HCT116 (cell line): ENCODE measurements at places on chromosomes 11 and 22. TPM values are rescaled to one million over a fixed set of nuclear protein-coding genes. Genes with fewer than 3 reads are reported as not detected.
A peak's percentile ranks its signal among the peaks of the same experiment; 100 is the strongest.

MAPK8IP2 gene
- total RNA-seq: 6.4 TPM

- no peaks in the 10 kb centered on the region for H3K27me3 ChIP-seq
- H3K27ac ChIP-seq: peak overlapping the region; percentile 73
- peaks cover 2% of the 10 kb centered on the region; the same call in 1 of the 2 replicates for H3K36me3 ChIP-seq
- peak overlapping the region; percentile 68 for H3K4me3 ChIP-seq
- peaks cover 12% of the 10 kb centered on the region for H3K4me1 ChIP-seq
Measured at GRCh38 chr22:42078469-42079318, 806 bp upstream of the SMDT1 start.

DNA sequence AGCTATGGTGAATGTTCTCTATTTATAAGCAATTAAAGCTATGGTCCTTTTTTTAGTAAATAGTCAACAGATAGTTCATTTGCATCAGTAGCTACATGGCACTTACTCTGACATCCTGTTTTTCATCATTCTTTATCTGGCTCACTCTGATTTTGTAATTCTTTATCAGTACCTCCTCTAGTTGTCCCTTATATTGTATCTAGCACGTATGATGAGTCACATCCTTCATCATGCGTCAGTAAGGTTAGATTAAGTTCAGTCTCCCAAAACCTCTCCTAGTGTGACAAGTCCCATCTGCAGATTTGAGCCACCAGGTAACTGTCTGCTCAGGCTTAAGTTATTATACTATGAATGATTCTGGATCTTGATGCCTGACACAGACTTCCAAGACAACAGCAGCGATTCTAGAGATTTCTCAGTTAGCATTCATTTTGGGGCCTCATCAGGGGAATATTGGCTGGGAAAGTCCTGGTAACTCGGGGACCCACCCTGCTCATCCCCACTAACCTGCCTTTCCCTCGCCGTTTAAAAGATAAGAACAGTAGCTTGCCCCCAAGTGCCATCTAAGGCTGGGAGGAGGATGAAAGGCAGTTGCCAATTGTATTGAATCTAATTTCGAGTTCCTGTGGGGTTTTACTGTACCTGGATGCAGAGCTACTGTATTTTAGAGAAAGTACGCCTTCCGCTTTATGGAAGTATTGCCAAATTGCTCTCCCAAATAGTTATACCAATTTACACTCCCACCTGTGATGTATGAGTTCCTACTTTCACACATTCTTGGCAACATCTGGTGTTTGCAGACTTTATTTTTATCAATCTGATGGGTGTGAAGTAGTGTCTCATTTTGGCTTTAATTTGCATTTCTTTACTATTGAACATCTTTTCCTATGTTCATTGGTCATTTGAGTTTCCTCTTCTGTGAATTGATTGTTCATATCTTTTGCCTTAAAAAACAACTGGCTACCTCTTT, 55.9 kb downstream of the ZC3H12C start:
- peaks cover 31% of the 10 kb centered on the region for H3K4me1 ChIP-seq
- no peak overlapping the region; the same call in 1 of the 2 replicates for H3K4me3 ChIP-seq
- H3K27ac ChIP-seq: peak overlapping the region; percentile 1; the same call in 1 of the 2 replicates
- no peaks in the 10 kb centered on the region for H3K27me3 ChIP-seq
- peak; percentile 56 for DNase-seq
- no peaks in the 10 kb centered on the region for H3K36me3 ChIP-seq

DNA sequence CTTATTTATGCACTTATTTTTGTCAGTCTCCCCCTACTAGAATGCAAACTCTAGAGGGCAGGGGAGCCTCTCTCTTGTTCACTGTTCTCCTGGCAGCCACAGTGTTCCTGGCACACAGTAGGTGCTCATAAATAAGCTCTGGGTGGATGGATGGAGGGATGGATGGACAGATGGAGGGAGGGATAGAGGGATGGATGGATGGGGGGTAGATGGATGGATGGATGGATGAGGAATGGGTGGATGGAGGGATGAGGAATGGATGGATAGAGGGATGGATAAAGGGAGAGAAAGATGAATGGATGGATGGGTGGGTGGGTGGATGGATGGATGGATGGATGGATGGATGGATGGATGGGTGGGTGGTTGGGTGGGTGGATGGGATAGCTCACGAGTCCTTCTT, 13.5 kb downstream of the PVALB start:
- no peak overlapping the region for H3K27ac ChIP-seq
- H3K4me3 ChIP-seq: no peak overlapping the region
- no peaks in the 10 kb centered on the region for H3K4me1 ChIP-seq
- H3K27me3 ChIP-seq: peaks cover 17% of the 10 kb centered on the region; the same call in 1 of the 2 replicates
- no peaks in the 10 kb centered on the region for H3K36me3 ChIP-seq

- DNase-seq: no peak
- H3K4me1 ChIP-seq: no peaks in the 10 kb centered on the region
- H3K4me3 ChIP-seq: no peak overlapping the region
- H3K27me3 ChIP-seq: no peaks in the 10 kb centered on the region
- no peaks in the 10 kb centered on the region for H3K36me3 ChIP-seq
Measured at GRCh38 chr22:22711532-22711913, 67.1 kb downstream of the GGTLC2 start.
